DMS 273 treated with DMSO at 0.1 percent for 48 hours (cell line): ENCODE measurements at places on chromosomes 3 and 15.
A peak's percentile ranks its signal among the peaks of the same experiment; 100 is the strongest.

DNA sequence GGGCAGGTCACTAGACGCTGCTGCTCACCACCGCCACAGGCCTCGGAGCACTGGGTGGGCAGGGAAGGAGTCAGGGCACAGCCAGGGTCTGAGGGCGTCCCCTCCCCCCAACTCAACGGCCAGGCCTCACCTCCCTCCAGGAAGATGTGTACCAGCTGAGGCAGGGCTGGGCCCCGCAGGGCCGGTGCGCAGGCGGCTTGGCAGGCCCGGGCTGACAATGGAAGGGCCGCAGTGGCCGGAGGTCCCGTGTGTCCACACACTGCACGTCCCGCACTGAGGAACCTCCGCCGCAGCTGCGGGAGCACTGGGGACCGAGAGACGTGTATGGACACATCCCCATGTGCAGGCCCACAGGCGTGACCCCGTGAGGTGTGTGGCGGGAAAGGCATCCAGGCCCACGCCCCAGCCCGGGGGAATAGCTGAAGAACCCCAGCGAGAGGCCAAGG lies 47.4 kb downstream of the ADAMTS7 start:
- no peak for DNase-seq

DNA sequence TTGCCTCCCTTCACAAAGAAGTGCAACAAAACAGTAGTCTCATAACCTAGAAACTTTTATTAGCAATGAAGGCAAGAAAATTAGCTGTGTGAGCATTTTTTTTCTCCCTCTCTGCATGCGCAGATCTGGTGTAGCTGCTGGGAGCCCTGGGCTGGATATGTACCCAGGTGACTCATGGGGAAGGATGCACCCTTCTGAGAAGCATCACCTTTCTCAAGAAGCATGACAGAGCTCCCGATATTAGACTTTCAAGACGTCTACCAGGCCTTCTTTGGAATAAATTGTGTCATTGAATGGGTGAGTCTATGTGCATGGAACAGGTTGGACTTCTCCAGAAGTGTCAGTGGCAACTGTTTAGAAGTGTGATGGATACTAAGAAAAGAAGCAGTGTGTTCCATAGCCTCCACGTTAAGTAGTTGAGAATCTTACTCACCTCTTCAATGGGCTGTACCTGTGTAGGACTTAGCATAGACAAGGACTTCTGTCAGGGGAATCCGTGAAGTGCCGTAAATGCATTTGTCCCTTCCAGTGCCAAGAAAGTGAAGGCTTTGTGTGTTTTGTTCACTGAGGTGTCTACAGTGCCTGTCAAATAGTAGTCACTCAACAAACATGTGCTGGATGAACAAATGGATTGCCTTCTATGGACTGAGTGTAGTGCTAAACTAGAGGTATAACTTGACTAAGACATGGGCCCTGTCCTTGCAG lies 47.7 kb upstream of the RASGRP1 start:
- DNase-seq: no peak

DNA sequence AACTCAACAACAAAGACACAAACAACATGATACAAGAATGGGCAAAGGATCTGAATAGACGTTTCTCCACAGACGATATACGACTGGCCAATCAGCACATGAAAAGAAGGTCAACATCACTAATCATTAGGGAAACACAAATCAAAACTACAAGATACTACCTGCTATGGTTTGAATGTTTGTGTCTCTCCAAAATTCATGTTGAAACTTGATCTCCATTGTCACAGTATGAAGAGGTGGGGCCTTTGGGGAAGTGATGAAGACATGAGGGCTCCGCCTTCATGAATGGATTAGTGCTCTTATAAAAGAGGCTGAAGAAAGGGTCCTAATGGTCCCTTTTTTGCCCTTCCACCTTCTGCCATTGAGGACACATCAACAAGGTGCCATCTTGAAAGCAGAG lies 32.3 kb downstream of the ACAP2 start:
- no peak for DNase-seq

- DNase-seq: no peak
Measured at GRCh38 chr15:34331809-34332208, 5.8 kb downstream of the SLC12A6 start.

GRCh38 chr15:90221246-90221900 lies 12.4 kb downstream of the CIB1 start:
- DNase-seq: peak; percentile 18
